ENCODE measurements at places on chromosomes 6 and 20.

DNA sequence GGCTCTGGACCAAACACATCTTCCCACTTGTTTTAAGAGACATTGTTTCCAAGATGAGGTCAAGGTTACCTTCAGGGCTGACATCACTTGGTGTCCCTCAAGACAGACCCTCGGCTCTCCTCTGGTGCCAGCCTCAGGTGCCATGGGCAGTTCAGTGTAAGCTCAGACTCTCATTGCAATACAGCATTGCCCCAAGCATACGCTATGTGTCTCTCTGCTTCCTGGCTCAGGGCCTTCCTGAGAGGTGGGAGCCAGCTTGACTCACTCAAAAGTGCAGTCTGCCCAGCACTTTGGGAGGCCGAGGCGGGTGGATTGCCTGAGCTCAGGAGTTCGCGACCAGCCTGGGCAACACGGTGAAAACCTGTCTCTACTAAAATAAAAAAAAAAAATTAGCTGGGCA is 51.7 kb downstream of the SLC24A3 start:
- no peak for DNase-seq

- DNase-seq = no peak
Measured at GRCh38 chr20:58701431-58702160, 9.0 kb downstream of the NPEPL1 start.

- DNase-seq = no peak
Measured at GRCh38 chr6:145244349-145245100, 490.8 kb downstream of the EPM2A start.

GRCh38 chr20:48180024-48180423 is 394.7 kb upstream of the SULF2 start:
- DNase-seq = no peak

GRCh38 chr6:16204653-16205376 is 33.6 kb upstream of the GMPR start:
- no peak for DNase-seq

DNA sequence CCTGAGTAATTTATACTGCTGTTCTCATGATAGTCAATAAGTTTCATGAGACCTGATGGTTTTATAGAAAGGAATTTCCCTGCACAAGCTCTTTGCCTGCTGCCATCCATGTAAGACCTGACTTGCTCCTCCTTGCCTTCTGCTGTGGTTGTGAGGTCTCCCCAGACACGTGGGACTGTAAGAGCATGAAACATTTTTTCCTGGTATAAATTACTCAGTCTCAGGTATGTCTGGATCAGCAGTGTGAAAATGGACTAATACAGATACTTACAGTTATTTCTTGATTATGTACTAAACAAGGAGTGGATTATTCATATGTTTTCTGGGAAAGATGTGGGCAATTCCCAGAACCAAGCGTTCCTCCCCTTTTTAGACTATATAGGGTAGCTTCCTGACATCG is 1.9 kb upstream of the TRIM38 start:
- DNase-seq = no peak

DNA sequence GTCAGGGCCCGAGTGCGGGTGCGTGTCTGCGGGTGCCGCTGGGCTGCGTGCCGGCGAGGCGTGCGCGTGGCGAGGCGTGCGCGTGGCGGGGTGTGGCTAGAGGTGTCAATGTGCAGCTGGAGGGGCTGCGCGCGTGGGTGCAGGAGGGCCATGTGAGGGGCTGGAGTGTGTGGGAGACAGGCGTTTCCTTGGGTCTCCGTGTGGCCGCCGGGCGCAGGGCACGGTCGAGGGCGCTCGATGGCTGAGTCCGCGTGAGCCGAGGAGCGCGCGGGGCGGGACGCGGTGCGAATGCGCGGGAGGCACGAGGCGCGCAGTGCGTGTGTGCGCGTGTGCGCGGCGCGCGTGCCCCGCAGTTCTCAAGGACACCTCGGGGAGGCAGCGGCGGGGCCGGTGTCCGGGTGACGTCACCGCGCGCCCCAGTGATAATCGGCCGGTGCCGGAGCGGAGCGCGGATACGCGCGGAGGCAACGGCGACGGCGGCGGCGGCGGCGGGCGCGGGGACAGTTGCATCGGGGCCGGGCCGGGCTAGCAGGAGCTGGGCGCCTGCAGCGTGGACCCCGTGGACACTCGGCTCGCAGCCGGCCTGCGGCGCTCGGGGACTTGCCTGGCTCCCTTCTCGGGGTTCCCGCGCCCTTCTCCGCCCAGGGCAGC is 38.7 kb downstream of the YTHDF1 start:
- DNase-seq = no peak

- DNase-seq = no peak
Measured at GRCh38 chr6:68211242-68211795, 423.8 kb upstream of the ADGRB3 start.

DNA sequence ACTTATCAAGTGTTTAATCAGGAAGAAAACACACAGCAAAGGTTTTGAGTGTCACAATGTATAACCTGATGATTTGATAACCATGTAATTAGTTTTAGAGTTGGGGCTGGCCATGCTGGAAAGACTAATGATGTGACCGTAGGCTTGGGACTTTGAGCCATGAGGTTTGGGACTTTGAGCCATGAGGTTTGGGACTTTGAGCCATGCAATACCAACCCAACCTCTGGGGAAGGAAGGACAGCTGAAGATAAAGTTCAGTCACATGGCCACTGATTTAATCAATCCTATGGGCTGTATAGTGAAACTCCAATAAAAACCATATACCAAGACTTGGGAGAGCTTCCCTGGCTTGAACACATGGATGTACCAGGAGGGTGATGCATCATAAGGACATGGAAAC is 32.8 kb downstream of the SLC35B3 start:
- DNase-seq = no peak

- DNase-seq = no peak
Measured at GRCh38 chr20:22576733-22577514, 7.4 kb downstream of the FOXA2 start.

DNA sequence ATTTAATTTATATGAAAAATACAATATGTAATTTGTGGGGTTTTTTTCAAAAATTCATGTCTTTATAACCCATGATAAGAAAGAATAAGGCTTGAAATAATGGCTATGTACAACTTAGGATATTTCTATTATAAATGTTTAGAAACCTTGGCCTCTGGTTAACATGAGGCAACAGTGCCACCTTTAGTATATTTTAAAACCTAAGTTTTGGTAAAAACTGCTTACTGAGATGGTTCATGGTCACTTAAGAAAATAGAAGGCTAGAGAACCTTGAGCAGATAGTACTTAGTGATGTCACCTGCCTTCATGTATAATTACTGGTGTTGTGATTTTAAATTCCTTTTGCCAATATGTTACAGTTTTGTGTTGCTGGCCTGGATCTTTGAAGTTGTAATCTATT is 176.4 kb downstream of the ADGB start:
- DNase-seq = no peak

GRCh38 chr20:61813791-61814190 is 251.9 kb downstream of the TAF4 start:
- no peak for DNase-seq

DNA sequence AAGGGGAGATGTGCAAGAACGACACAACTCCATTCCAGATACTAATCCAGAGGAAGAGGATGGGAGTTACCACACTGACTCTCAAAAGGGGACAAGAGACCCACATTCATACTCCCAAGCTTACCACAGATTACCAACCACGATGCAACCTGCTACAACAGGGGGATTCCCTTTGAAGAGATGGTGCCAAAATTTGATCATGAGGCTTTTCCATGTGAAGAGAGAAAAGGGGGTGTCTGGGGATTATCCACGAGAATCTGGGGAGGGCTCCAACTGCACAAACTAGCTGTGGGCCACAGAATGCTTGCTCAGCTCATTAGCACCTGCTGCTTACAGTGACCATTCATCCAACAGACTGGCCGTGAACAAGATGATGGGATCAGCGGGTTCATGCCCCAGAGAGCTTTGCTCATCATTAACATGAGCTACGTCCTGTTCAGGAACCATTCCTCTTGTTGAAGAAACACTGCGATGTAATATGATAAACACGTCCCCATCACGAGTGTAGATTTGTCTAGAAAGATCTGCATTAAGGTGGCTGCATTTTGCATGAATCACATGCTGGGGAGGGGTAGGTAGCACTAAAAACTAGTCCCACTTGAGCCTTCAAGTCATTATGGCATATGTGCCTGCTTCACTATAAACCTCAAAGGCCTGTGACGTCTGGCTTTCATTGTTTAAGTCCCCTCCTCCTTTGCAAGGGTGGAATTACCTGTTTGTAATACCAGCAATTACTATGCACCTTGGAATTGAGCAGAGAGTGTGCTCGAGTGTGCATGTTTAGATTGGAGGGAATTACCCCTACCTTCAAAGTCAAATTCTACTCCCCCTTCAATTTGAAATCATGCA is 4.0 kb downstream of the PLAGL2 start:
- DNase-seq = no peak

- DNase-seq = peak; percentile 35
Measured at GRCh38 chr20:62668441-62669027, 26.2 kb downstream of the SLCO4A1 start.

DNA sequence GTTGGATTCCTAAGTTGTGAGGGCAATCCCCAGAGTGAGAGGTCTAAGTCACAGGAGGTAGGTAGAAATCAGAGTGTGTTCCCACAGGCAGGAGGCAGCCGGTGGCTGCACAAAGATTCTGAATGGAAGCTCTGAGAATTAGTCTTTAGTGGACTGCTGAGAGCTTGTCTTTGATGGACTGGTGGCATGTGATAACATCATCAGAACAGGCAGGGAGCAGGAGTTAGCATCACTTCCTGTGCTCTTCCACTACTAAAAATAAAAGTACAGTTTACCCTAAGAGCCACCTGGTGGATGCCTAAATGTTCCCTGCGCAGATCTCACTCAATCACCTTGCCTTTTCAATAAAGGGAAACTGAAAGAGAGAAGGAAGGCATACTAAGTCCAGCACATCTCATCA is 294.6 kb upstream of the POU3F2 start:
- DNase-seq = no peak

GRCh38 chr6:112780498-112781096 is 433.5 kb downstream of the RFPL4B start:
- DNase-seq = peak; percentile 47

GRCh38 chr6:56048601-56049000 is 173.2 kb upstream of the BMP5 start:
- no peak for DNase-seq

DNA sequence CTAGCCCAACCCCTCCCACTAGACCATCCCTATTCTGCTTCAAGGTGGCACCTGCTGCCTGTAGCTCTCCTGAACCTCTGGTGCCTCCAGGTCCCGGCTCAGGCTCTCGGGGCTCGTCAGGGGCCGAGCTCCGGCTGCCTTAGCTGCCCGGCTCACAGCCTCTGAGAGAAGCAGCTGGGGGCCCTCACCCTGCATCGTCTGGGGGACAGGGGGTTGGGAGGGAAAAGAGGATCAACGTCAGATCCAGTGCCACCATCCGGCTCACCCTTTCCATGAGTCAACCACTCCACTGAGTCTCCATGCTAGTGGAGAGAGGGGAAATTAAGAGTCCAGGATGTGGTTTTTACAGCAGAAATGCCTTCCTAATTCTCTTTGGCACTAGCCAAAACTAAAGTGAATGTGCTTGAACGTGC is 13.0 kb downstream of the BAG6 start:
- DNase-seq = no peak

DNA sequence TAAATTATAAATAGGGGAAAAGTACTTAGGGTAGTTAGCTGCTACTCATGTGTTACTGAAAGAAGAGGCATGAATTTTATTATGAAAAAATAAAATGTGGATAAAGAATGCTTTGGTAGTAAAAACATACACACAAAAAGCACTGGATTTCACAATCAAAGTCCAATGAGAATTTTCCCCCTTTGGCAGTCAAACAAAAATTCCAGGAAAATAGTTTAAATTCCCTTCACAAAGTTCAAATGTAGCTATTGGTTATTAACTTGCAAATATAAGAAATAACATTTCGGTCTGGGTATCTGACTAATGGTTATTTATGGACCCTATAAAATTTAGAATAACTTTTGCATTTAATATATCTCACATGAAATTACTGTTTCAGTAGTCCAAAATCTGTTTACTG is 210.4 kb downstream of the FOXC1 start:
- no peak for DNase-seq

- no peak for DNase-seq
Measured at GRCh38 chr20:48414786-48415185, 413.0 kb downstream of the PREX1 start.

GRCh38 chr6:11852061-11852651 is 73.6 kb upstream of the ADTRP start:
- no peak for DNase-seq

DNA sequence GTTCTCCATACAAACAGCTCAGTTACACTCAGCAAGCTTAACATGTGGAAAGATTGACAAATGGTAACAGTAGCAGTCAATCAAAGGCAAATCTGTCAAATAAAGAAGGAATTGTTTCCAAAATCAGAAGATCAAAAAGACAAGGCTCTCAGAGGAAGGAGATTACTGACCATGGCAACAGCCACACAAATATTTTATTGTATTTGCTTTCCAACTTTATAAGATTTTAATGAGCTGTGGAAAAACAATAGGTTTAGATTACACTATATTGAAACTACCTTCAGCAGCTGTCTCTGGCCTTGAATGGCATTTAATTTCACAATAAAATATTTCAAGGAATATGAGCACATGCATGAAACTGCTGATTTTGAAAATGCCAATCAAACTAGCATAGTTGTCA is 1143.9 kb upstream of the GJE1 start:
- no peak for DNase-seq

DNA sequence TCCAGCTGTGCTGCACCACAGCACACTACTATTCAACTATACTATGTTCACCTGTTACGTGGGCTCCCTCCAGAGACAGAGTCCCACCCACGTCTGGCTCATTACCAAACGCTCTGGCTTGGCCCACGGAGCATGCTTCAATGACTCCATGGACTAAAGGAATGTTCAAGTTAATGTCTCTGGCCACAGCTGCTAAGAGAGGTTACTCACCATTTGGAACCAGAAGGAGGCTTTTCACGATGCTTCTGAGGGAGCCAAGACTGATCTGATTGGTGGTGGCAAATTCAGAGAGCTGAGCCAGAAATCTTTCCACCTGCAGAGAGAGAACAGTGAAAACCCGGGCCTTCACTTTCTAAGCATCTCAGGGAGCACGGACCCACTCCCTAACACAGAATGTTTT is 15.6 kb downstream of the COMMD7 start:
- no peak for DNase-seq

- no peak for DNase-seq
Measured at GRCh38 chr20:31406115-31406514, at the start of gene DEFB121. Gene DEFB121, minus strand, starts transcription at chr20:31406215. Its CDS starts 63 bp downstream, at chr20:31406152.

DNA sequence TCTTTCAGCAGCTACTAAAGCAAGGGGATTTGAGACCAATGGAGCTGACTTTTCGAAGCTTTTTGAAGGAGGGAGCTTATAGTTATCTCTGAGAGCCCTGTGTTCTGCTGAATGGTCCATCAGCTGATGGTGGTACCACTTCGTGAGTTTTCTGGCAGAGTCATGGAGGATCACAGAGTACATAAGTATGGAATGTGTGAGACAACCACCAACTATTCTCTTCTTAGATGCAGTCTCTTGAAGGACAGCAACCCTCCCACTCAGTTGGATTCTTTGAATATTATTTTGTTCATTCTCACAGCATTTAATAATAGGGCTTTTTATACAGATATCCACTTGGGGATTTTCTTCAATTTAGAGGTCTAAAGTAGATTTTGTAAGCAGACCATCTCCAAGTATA is 75.3 kb downstream of the ELOVL2 start:
- DNase-seq = no peak

- DNase-seq = no peak
Measured at GRCh38 chr6:106553440-106553839, 75.9 kb downstream of the RTN4IP1 start.

Data from CMK (cell line).